ENCODE measurements at places on chromosomes 13 and 19. TPM values are rescaled to one million over a fixed set of nuclear protein-coding genes. Genes with fewer than 3 reads are reported as not detected.

Gene C2CD4C
- polyA plus RNA-seq: 24.7 TPM

Gene TMEM255B
- polyA plus RNA-seq: 20.0 TPM

GRCh38 chr19:18279516-18280246 lies 1.7 kb downstream of the JUND start:
- DNase-seq: peak; percentile 98

GRCh38 chr13:44664308-44664707 lies 88.2 kb upstream of the TSC22D1 start:
- DNase-seq: no peak

DNA sequence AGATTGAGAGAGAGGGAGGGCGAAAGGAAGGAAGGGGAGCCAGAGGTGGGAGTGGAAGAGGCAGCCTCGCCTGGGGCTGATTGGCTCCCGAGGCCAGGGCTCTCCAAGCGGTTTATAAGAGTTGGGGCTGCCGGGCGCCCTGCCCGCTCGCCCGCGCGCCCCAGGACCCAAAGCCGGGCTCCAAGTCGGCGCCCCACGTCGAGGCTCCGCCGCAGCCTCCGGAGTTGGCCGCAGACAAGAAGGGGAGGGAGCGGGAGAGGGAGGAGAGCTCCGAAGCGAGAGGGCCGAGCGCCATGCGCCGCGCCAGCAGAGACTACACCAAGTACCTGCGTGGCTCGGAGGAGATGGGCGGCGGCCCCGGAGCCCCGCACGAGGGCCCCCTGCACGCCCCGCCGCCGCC lies at the start of gene TNFSF11:
TSS of gene TNFSF11 (plus strand) at position 142 of the 400 bp plus-strand sequence. CDS start at position 294, 152 bp downstream.
- DNase-seq: no peak

- peak; percentile 37 for DNase-seq
These were observed 18.9 kb downstream of the PAK4 start for GRCh38 chr19:39144290-39145071.

GRCh38 chr13:24661713-24662112 lies 18.5 kb upstream of the ATP12A start:
- no peak for DNase-seq
